ENCODE measurements at places on chromosomes 5 and 9. TPM values are rescaled to one million over a fixed set of nuclear protein-coding genes. Genes with fewer than 3 reads are reported as not detected.

The MEF2C gene
- polyA plus RNA-seq = 14.9 TPM

The GNA14 gene
- polyA plus RNA-seq = 9.0 TPM

The ITK gene
- polyA plus RNA-seq = 0.92 TPM

The OR1Q1 gene
- polyA plus RNA-seq = not detected

The CTNND2 gene
- polyA plus RNA-seq = not detected

The ADCY2 gene
- 7.2 TPM for polyA plus RNA-seq

Data from sigmoid colon (tissue), 7 donors.